Cardiac fibroblast (primary cell): ENCODE measurements at places on chromosomes 6 and 20.

DNA sequence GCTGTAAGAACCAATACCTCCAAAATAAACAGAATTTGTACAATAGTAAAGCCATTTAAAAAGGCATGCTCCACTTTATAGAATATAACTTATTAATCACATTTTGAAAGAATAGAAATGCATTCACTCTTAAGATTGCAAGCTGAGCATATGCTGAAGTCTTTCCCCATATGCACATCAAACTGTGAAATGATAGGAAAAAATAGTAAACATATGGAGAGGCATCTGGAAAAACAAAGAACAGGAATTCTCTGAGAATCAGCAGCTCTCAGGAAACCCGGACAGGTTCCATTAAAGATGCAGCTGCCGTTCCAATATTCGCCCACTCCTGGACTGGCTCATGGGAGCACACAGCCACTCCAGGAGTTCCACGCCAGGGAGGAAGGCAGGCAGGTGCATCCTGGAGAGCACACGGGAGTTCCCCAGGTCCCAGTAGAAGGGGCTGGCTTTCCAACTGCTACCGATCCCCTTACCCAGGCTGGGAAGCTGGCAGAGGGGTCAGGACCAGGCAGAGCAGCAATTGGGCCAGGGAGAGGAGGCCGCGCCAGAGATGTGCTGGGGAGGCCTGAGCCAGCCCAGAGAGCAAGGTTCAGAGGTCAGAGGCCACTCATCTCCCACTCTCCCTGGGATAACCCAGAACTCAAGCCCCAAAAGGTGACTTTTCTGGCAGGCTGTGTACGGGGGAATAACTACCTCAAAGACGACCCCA lies 111.1 kb downstream of the DLL1 start:
- no peak for DNase-seq

DNA sequence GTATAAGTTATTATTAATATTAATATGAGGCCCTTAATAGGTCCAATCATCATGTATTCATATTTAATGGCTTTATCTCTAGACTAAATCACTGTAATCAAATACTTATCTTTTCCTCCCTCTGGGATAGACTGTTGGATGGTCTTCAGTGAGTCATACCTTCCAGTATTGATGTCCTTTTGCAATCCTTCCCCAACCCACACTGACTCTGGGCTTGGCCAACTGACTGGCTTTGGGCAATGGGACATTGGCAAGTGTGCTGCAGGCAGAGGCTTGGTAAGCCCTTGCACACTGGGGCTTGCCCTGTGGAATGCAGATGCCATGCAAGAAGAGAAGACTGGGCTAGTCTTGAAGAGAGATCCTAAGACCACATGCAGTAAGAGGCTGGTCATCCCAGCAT lies 136.6 kb downstream of the CCDC170 start:
- no peak for DNase-seq

DNA sequence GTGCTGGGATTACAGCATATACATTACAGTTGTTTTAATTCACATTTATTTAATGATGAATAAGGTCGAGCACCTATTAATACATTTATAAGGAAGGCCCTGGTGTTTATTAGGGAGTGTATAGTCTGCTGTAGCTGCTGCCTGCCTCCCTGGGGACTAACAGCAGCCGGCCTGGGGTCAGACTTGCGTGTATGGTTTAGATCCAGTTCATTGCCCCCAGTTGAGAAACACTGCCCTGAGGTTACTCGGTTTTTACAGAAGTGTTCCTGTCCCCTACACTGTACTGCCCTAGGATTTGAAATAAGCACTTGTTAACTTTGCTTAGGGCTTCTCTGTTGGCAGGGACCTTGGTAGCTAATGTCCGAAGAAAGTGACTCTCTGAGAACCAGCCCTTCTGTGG lies 4.0 kb downstream of the TTPAL start:
- DNase-seq, result no peak

GRCh38 chr6:158760618-158761250 lies 58.4 kb downstream of the EZR start:
- no peak for DNase-seq

GRCh38 chr6:31383149-31383548 lies 20.2 kb upstream of the MICA start:
- no peak for DNase-seq

GRCh38 chr6:2712102-2712501 lies 38.6 kb downstream of the MYLK4 start:
- DNase-seq, result no peak

DNA sequence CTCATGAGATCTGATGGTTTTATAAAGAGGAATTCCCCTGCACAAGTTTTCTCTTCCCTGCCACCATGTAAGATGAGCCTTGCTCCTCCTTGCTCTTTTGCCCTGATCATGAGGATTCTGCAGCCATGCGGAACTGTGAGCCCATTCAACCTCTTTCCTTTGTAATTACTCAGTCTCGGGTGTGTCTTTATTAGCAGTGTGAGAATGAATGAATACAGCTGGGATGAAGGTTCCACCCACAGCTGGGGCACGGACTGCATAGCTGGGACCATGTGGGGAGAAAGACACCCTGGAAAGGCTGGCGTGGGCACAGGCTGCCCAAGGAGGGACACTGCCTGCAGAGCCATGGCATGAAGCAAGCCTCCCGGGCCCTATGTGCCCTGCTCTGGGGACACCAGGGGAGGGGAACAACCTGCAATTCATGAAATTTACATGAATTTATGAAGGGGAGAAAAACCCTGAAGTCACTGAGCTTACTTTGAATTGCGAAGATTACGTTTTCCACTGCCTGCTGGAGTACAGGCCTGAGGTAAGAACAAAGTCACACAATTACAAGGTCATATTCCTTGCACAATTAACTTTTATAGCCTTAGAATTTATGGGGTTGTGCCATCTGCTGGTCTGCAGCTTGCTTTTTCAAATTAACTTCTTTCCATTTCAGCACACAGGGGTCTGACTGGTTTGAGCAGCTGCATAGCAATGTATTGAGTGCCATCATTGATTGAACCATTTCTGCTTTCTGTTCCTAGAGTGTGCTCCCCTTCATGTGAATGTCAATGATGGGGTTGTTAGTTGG lies 46.2 kb downstream of the SLC22A1 start:
- no peak for DNase-seq

DNA sequence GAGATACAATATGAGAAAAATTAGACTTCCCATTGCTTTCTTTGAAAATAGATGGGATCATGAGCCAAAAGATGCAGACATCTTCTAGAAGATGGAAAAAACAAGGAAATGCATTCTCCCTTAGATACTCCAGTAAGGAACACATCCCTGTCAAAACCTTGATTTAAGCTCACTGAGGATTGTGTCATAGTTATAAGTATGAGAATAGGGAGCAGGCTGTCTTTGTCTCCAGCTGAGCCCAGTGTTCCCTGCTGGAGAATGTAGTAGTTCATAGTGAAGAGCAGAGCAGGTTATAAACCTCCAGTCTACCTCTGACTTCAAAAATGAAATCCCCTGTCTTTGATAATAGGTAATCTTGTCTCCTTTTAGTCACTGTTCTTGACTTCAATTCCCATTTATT lies 589.9 kb downstream of the PHF3 start:
- no peak for DNase-seq

DNA sequence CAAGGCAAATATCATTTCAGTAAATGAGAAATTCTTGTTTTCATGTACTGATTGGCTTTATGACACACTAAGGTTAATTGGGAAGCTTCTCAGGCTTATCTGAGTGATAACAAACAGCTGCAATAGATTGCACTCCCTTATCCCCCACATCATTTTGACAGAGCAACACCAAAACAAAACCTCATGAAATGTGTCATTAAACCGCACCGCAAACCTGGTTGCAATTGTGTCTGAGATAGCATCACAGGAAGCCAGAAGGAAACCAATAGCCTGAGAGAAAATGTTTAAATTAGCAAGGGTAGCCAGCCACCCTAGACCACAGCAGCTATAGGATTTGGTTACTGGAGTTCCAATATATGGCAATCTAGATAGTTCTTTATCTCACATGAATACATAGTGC lies 31.6 kb upstream of the LAMA4 start:
- DNase-seq, result no peak

DNA sequence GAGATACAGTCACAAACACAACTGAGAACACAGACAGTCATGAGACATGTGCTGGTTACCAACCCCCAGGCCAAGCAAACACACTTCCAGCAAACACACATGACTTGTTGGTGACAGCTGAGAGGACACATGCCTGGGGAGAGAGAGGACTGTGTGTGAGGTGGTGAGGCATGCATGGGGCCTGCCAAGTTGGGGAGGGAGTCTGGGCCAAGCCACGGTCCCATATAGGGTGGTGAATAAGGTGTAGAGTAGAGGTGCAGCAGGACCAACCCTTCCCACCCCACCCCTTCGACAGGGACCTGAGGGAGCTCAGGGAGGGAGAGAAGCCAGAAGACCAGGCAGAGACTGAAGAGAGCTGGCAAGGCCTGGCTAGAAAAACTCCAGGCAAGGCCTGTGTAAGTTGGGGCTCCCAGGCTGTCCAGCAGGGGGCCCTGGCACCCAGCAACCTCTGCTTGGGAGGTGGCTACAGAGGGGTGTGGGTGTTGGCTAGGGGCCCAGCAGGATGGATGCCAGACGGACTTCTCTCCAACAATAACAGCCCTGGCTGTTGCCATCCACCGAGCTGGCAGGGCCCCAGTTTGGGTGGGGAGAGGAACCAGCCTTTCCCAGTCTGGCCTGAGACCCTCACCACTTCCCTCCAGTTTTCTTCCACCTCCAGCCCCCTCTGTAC lies 2.0 kb upstream of the SLC29A1 start:
- DNase-seq, result peak; percentile 84

- peak; percentile 82 for DNase-seq
Measured at GRCh38 chr6:154403788-154404187, 47.2 kb upstream of the IPCEF1 start.

DNA sequence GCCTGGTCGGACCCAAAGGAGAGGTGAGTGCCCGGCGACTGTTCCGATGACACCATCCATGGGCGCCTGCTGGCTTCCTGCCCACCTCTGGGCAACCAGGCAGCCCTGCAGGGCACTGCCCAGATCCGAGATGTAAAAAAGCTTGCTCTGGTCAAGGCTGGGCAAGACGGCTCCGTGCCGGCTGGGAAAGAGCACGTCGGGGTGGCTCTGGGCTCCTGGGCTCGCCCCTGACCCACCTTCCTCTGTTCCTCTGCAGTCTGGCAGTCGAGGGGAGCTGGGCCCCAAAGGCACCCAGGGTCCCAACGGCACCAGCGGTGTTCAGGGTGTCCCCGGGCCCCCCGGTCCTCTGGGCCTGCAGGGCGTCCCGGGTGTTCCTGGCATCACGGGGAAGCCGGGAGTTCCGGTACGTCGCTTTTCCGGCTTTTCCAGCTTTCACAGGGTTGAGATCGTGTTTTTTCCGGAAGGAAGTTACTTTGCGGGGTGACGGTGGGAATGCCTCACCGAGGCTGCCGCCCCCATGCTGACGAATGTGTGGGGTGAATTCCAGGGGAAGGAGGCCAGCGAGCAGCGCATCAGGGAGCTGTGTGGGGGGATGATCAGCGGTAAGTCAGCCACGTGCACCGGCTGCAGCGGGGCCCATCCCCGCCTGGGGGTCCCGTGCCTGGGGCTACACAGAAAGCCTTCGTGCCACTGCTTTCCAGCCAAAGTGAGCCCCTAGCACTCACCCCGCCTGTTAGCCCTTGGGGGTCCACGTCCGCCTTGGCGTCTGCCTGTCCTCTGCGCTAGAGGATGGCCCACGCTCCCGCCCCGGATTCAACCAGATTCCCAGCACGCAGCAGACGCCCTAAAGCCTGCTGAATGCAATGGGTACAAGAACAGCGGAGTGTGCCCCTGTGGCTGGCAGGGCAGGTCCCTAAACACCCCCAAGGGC lies 19.3 kb downstream of the COL9A3 start:
- DNase-seq, result no peak
